ENCODE measurements at places on chromosomes 3 and 15.

DNA sequence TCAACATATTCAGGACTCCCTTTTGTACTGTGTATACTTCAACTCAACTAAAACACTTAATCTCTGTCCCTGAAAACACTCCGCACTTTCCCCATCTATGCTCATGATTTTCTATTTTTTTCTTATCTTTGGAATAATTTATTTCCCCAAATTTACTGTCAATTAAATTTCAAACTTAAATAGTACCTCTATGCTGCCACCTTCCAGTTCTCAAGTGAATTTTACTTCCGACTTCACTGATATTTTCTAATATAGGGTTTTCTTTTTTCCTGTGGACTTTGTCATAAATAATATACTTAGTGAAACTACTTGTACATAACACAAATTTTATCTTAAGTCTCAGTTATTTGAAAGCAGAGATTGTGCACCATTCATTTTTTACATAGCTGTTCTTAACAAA is 1303.3 kb downstream of the OTOL1 start:
- DNase-seq = no peak

GRCh38 chr3:15391007-15391406 is 36.3 kb downstream of the METTL6 start:
- DNase-seq = no peak

DNA sequence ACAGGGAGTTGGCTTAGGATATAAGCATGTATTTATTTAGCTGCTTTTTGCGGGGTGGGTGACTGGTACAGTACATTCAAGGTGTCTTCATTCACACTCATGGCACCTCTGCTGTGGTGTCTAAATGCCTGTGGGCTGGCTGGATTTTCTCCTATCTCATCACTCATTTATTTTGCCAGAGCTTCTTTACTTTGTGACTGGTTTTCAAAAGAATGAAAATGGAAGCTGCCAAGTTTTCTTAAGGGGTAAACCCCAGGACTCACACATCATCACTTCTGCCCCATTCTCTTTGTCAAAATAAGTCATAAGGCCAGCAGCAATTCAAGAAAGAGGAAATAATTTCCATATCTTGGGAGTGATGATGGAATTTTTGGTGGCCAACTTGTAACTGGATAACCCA is 493.4 kb upstream of the ALCAM start:
- DNase-seq = no peak

- DNase-seq = no peak
Measured at GRCh38 chr3:38371541-38372213, 25.1 kb downstream of the XYLB start.

GRCh38 chr15:74769463-74770025 is 12.3 kb upstream of the CSK start:
- no peak for DNase-seq

- DNase-seq = no peak
Measured at GRCh38 chr3:39347586-39347876, 18.0 kb downstream of the CCR8 start.

DNA sequence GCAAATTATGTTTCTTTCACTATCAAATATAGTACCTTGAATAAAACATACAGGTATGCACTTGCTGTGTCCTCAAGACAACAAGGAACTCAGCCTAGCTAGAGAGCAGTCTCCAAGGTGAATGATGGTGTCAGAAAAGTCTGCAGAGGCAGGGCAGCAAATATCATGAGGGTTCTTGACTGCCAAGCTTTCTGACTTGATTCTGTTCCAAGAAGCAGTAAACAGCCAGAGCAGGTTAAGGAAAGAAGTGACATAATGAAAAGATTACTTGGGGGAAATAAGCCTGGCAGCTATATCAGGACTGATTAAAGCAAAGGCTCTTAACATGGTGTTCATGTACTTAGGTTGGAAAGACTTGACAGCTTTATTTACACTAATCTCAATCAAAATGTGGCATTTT is 192.2 kb upstream of the GADL1 start:
- DNase-seq = no peak

GRCh38 chr15:64072812-64073211 is 20.8 kb downstream of the CIAO2A start:
- no peak for DNase-seq

GRCh38 chr3:156576051-156576450 is 21.1 kb upstream of the SSR3 start:
- DNase-seq = no peak

GRCh38 chr3:81666502-81667121 is 94.8 kb downstream of the GBE1 start:
- no peak for DNase-seq

- peak; percentile 56 for DNase-seq
Measured at GRCh38 chr3:51682079-51682478, 11.0 kb downstream of the TEX264 start.

DNA sequence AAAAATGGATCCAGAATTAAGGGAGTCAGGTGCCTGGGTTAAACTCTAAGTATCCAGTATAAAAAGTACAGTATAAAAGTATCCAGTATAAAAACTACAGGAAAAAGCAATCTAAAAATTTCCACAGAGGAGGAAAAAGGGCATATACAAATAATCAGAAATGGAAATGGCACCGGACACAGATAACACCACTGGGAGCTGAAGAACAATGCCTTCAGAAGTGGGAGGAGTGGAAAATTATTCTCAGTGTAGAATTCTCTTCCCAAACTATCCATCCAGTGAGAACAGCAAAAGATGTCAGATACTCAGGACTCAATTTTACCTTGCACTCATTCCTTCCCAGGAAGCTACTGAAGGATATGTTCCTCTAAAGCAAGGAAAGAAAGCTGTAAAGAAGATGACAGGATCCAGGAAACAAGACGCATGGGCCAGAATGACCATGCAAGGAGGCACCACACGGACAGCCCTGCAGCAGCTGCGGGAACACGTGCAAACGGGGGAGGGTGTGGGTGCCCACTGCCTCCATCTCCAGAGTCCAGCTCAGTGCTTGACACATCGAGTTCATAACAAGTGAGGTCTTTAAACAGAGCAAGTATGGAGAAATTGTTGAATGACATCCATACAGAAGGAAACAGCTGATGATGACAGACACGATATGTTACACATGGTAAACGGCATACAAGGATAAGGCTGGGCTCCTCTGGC is 68.5 kb downstream of the CHSY1 start:
- no peak for DNase-seq

DNA sequence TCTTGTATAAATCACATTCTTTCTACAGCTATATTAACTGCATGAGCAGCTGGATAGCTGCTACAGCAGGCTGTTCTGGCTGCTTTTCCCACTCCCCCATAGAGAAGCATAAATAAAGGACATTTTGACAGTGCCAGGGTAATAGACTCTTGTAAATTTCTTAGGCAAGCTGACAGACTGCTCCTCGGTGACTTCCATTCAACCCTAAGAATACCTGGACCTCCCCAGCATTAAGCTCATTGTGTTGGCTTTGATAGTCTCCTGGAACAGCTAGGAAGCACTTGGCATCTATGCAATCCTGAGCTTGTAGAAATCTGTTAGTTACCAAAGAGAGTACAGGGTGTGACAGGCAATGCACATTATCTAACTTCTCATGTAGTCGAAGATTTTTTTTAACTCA is 475.4 kb downstream of the AGBL1 start:
- DNase-seq = no peak

GRCh38 chr3:150022381-150023238 is 51.9 kb upstream of the PFN2 start:
- no peak for DNase-seq

DNA sequence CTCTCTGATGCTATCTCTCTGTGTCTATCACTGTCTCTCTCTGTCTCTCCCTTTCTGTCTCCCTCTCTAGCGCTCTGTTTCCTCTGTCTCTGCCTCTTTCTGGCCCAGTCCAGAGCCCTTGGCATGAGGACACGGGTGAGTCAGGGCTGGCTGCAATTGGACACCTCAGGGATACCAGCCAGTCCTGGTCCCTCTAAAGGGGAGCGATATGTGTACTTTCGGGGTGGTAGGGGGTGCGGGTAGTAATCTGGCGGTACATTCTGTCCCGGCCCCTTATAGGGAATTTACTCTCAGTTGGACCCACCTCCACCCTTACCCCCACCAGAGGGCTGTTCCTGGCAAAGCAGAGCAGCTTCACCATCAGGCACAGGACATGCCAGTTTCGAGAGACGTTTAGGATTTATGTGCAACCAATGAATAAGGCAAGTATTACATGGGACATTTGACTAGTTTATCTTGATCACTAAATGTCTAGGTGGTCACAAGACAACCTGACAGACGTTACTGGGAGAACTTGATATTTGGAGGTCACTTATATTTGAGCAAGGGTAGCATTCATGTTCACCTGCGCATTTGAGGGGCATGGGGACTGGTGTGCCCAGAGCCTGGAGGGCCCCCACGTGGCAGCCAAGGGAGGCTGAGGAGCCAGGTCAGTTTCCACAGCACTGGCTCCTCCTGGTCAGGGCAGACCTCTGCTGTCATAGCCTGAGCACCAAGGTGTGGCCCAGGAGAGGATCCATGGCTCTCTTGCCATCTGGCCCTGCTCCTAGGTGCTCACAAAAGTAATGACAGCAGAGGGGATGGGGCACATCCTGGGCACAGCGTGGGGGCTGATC is 256.1 kb downstream of the PLCL2 start:
- DNase-seq = no peak

DNA sequence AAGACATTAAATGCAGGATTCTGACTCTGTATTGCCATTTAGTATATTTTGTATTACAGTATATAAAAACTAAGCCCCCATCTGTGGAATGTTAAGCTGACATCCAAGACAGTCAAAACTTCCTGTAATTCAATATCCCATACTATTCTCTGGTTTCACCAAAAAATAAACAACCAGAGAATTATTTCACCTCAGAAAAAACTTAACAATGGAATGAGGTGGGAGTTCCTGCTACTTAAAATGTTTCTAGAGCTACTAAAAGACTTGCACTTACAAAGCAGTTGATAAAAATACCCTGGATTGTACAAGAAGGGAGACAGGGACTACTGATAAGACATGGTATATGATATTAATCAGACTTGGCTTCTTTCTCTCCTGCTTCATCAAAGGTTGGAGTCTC is 8.3 kb downstream of the ARL13B start:
- no peak for DNase-seq

GRCh38 chr15:51766341-51766740 is 14.9 kb downstream of the TMOD2 start:
- DNase-seq = no peak

GRCh38 chr15:55003965-55004873 is 192.5 kb downstream of the RSL24D1 start:
- DNase-seq = no peak

GRCh38 chr3:116186049-116186448 is 259.2 kb downstream of the LSAMP start:
- no peak for DNase-seq

All from activated T-helper 9 cell treated with anti-CD3 and anti-CD28 coated beads, Interleukin-2, amount 50 U/mL, for 16 hours (primary cell).